ENCODE measurements at places on chromosomes 3 and 15.

DNA sequence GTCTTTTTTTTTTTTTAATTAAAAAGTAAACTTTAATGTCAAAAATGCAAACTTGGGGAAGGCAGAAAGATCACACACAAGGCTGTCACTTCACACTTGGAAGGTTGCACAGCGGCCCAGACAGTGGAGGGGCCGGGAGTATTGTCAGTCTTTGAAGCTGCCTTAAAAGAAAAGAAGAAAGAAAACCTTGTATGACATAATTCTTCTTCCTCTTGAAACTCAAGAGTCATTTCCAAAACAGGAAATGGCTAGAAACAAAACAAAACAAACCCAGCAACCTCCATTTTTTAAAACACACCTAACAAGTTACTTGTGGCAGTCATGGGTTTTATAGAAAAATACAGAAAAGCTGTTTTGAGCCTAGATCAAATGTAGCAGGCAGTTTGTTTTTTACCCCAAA lies 68.1 kb upstream of the MAGI1 start:
- DNase-seq = no peak

GRCh38 chr15:84082739-84083138 lies 152.8 kb upstream of the GOLGA6L4 start:
- DNase-seq = no peak

DNA sequence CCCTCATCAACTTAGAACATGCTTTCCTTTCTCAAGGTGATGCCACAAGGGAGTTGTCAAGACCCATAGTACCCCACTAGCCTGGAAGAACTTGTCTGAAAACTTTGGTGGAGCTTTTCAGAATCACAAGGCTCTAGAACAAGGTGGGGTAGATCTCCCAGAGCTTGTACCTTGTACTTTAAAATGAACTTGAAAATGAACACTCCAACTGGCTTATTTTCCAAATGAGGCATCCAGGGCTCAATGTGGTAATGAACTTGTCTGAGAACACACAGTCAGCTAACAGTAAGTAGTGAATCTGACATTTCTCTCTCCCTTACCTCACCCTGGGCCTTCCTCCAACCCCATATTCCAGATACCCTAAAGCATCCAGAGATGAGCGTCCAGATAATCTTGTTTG lies 81.8 kb upstream of the THBS1 start:
- no peak for DNase-seq

DNA sequence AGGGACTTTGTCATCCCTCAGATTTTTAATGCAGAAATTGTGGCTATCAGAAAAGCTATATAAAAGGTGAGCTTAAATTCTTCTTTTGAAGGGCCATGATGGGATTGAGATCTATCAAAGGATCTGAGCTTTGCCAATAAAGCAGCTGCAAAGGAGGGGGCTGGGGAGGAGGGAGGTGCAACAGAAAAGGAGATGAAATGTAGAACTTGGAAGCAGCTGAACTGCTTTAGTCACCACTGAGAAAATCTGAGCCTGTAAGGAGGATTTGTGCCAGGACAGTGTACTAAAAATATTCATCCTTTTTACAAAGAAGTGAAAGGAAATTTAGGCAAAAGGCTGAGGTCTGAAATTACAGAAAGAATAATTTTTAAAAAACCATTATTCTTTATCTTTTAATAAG lies 10.4 kb downstream of the TSPAN3 start:
- DNase-seq = peak; percentile 11

- DNase-seq = no peak
Observed at GRCh38 chr3:127565711-127566110, 24.8 kb downstream of the TPRA1 start.

DNA sequence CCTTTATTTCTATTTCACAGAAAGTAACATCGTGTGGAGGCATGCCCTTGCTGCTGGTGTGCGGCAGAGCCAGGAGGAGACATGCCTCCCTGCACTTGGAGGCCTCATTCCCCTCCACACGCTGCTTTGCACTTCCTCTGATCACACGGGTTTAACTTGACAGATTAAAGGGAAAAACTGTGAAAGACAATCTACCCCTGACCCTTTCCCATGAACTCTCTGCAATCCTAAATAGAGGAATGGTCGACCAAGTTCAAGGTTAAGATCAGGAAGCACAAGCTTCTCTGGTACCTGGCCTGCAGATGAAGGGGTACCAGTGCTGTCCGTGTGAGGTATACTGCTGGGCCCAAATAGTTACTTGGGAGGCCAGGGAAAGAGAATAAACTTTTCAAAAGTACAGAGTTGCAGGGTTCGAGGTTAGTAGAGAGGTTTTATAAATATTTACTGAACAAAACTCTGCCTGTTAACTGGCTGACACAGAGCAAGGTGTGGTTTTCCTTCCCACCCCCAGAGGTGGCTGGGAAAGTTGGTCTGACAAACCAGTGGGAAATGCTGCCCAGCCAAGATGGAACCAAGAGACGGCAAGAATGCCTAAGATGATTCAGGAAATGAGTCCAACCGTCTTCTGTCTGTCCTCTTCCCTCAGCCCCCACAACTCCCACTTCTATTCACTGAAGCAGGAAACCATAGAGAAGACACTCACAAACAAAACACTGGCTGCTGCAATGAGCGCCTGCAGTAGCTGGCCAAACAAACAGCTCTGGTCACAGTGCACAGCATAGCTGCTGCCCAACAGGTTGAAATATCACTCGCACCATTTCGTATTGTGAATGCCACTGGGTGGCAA lies 79.6 kb downstream of the IGF2BP2 start:
- DNase-seq = no peak

DNA sequence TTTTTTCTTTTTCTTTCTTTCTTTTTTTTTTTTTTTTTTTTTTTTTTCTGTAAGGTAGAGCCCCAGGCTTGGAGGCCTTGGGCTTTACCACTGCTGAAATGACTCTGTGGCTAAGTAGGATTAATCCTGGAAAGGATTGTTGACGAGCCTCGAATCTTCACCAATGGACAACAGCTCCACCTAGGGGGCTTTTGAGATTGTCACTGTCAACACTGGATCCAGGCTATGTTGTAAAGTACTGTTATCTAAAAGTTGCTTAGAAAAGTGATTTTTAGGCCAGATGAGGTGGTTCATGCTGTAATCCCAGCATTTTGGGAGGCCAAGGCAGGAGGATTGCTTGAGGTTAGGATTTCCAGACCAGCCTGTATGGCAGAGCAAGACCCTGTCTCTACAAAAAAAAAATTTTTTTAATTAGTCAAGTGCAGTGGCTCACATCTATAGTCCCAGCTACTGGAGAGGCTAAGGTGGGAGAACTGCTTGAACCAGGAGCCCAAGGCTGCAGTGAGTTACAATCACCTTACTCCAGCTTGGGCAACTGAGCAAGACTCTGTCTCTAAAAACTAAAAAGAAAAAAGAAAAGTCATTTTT lies 41.6 kb downstream of the KLHL18 start:
- DNase-seq = no peak

DNA sequence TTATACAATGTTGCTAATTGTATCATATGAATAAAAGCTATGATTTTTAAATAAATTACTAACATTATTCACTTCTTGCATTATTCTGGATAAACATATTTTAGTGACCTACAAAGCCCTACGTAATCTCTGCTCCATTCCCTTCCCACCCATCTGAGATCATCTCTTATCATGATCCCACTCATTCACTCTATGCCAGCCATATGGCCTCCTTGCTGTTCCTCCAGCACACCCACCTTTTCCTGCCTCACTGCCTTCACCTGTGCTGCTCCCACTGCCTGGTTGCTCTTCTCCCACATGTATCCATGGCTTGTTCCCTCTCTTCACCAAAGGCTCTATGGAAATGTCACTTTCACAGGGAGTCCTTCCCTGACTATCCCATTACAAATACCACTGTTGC lies 7.3 kb upstream of the USP8 start:
- DNase-seq = no peak

DNA sequence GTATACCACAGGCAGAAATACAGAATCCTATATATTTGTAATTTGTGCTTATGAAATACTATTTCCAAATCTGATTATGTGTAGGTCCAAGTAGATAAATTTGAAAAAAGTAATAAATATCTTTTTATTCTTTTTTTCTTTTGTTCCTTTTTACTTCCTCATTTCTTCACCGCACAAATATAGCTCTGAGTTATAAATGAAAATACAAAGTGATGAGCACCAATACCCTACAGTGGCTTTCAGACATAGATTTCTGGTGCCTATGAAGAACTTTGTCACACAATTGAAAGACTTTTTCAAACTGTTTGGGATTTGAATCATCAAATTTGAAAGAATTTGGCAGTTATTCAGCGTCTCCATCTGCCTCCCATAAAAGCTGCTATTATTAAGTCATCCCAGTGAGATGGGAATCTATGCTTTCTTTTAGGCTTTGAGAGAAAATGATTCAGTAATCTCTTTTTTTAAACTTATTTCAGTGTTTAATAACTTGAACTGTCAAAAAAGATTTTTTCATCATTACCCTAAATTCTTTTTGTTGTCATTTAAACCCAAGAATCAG lies 363.6 kb upstream of the GOLIM4 start:
- DNase-seq = peak; percentile 92

- DNase-seq = no peak
Observed at GRCh38 chr15:94383041-94383440, 151.7 kb downstream of the MCTP2 start.

DNA sequence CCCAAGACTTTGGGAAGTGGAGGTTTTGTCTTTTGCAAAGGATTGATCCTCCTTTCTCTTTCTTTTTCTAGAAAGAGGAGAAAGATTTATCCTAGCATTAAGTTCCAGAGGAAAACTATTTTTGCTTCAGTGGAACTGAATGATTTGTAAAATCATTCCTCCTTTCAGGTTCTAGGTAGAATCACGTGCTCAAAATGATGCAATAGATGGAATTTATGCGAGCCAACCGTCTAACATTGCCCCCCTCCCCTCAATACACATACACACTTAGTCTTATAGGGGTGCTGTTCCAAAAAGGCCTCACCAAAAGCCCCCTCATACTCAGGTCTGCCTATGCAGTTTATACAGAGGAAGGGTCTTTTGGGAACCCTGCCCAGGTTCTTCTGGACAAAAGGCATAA lies 85.3 kb downstream of the AQP9 start:
- no peak for DNase-seq

- DNase-seq = no peak
Observed at GRCh38 chr15:94182883-94183282, 48.5 kb upstream of the MCTP2 start.

DNA sequence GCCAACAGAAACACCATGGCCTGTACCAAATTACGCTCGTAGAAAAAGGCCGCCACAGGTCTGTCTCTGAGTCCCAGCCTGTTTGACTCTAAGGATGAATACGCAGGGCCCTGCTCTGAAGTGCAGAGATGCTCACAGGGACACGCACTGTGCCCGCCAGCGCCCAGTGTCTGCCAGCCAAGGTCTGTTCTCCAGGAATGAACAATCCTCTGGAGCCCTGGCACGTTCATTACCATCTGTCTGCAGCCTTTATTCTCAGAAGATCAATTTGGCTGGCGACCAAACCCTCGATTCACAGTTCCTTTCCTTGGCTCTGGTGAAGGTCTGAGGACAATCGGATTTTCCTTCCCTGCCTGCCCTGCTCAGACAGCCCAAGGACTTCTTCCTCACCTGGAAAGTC lies 66.3 kb downstream of the NIPA2 start:
- peak; percentile 76 for DNase-seq

DNA sequence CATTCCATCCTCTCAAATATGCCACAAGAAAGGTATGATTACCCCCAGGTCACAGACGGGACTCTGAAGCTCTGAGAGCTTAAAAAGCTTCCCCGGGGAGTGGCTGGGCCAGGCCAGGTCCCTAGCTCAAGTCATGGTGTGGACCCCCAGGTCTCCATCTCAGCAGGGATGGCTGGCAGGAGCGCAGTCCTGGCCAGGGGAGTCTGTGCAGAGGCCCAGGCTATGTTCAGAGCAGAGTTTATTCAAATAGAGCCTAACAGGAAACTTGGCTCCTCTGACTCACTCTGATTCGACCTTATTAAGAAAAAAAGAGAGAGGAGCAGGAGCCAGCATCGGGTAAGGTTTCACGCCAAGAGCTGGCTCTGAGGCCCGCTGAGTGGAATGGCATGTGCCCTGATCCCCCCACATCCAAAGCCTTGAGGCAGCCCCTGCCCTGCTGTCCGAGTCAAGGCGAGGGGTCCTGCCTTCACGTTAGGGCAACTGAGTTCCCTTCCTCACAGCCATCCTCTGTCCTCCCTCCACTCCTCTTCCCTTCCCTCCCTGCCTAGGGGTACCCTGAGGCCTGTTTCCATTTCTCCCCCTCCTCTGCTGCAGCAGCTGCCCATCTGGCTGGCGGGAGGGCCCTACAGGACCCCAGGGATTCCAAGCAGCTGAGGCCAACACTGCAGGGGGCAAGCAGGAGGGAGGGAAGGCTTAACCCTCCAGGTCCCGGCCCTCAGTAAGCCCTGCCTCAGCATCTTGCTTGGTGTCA lies 1.9 kb upstream of the LOXL1 start:
- peak; percentile 81 for DNase-seq

- no peak for DNase-seq
Observed at GRCh38 chr15:62584301-62585235, 419.5 kb upstream of the C2CD4B start.

Data from NCI-H446 treated with DMSO at 0.1 percent for 48 hours (cell line).